ENCODE measurements at places on chromosomes 4 and X.

DNA sequence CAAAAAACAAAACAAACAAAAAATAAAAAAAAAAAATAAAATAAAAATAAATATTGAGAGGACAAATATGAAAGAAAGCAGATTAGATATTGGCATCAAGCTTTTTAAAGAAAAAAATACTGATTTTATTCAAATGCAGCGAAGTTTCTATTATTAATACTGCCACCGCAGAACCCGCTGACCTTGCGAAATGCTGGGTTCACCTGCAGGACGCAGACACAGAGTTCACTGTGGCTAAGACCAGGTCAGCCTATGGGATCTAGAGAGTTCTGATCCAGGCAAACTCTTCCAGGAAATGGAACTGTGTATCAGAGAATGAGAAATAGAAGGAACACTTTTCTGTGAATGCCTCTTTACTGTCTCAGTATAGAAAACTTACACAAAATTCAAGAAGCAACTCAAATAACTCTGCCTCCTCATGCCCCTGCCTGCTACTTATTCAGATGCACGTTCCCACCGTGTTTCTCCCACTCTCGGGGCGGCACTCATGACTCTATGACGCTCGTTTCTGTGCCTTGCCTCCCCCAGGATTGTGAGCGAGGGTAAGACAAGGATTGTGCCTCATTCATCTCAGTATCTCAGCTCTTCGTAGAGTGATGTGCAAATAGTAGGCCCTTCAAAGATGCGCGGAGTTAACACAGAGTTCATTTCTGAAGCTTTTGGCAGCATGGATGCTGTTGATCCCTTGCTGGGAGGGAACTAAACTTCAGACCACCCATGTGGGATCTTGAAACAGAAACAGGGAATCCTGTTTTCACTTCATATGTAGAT is 44.1 kb upstream of the TLR3 start:
- no peak for DNase-seq

DNA sequence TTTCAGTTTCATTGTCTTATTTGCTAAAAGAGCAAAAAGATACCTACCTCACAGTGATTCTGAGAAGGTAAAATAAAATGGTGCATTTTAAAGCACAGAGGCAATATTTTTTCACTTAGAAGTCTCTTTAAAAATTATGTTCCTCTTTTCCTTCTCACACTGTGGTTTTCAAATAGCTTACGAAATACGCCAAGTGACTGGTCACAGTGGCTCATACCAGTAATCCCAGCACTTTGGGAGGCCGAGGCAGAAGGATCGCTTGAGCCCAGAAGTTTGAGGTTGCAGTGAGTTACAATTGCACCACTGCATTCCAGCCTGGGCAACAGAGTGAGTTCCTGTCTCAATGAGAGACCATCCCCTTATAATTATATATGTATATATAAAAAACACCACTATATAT is 372.6 kb downstream of the FBXO8 start:
- no peak for DNase-seq

- no peak for DNase-seq
Observed at GRCh38 chrX:65689377-65689776, 21.9 kb downstream of the MSN start.

DNA sequence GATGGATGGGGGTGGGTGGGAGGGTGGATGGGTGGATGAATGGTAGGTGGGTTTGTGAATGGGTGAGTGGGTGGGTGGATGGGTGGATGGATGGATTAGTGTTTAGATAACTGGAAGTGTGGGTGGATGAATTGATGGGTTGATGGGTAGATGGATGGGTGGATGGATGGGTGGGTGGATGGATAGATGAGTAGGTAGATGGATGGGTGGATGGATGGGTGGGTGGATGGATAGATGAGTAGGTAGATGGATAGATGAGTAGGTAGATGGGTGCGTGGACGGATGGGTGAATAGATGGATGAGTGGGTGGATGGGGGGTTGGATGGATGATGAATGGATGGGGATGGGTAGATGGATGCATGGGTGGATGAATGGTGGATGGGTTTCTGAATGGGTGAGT is 20.3 kb upstream of the ASMTL start:
- no peak for DNase-seq

- DNase-seq, result no peak
Observed at GRCh38 chr4:144363890-144364289, 223.4 kb upstream of the GYPA start.

GRCh38 chr4:158841540-158841939 is 72.7 kb downstream of the FNIP2 start:
- DNase-seq, result no peak
